ENCODE measurements at places on chromosomes 5 and 9. TPM values are rescaled to one million over a fixed set of nuclear protein-coding genes. Genes with fewer than 3 reads are reported as not detected.

Gene DPP7
- 53.6 TPM for total RNA-seq

Gene N4BP3
- 2.3 TPM for total RNA-seq

DNA sequence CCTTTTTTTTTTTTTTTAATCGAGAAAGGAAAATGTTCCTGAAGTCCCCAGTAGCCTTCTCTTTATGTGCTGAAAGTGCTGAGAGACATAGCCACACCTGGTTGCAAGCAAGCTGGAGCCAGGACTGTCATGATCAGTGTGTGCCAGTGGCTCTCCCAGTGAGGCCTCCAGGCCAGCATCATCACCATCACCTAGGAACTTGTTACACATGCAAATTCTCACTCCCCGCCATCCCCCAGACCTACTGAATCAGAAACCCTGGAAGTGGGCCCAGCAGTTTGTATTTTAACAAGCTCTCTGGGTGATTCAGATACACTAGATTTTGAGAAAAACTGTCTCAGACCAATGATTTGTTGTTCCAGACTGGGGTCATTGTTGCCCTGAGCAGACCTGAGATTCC lies 181.9 kb upstream of the GLRA1 start:
- DNase-seq, result no peak

GRCh38 chr9:127467621-127468020 lies 16.3 kb downstream of the LRSAM1 start:
- DNase-seq, result no peak

- no peak for DNase-seq
These were observed at the start of gene C9orf152 for GRCh38 chr9:110208031-110208430. TSS of gene C9orf152 (minus strand) at chr9:110208159. CDS start at chr9:110207579, 580 bp downstream.

DNA sequence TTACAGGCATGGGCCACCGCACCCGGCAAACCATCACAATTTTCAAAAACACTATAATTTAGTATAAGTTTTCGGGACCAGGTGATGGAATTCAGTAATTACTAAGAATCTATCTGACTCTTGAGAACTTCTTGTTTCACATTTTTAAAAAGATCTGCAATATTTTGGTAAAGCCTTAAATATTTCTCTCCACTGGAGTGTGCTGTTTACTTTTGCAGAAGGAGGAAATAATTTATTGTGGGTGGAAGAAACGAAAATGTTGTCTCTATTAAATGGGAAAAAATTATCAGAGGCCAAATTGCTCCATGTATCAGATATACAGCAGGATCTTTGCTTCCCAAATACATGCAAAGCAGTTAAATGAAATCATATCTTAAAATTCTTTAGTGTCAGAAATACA lies 566.8 kb upstream of the CYLC2 start:
- no peak for DNase-seq

GRCh38 chr5:59123595-59124561 lies 541.0 kb downstream of the RAB3C start:
- DNase-seq, result no peak
